ENCODE measurements at places on chromosomes 12 and 14. TPM values are rescaled to one million over a fixed set of nuclear protein-coding genes. Genes with fewer than 3 reads are reported as not detected.

The SYNDIG1L gene
- 0.06 TPM for total RNA-seq

The AKAP5 gene
- total RNA-seq = 4.6 TPM

The TC2N gene
- total RNA-seq = 22.1 TPM

The ZNF891 gene
- 4.4 TPM for total RNA-seq

The ACSS3 gene
- total RNA-seq = 38.7 TPM

The GPR68 gene
- 0.64 TPM for total RNA-seq

The CD163L1 gene
- total RNA-seq = 5.8 TPM

The HNF1A gene
- 9.9 TPM for total RNA-seq

The CELA1 gene
- total RNA-seq = not detected

The OTX2 gene
- 0.23 TPM for total RNA-seq

The NXPH4 gene
- 8.5 TPM for total RNA-seq

The GPRC5D gene
- total RNA-seq = not detected

The OSBPL8 gene
- total RNA-seq = 108 TPM

The BCL7A gene
- total RNA-seq = 32.7 TPM

The DIP2B gene
- total RNA-seq = 42.4 TPM

The GZMH gene
- total RNA-seq = not detected

The CD163 gene
- 18.8 TPM for total RNA-seq

The BATF gene
- 1.8 TPM for total RNA-seq

The MDGA2 gene
- total RNA-seq = 2.5 TPM

The LRRK2 gene
- total RNA-seq = 42.7 TPM

The MFAP5 gene
- total RNA-seq = 42.2 TPM

The SLC38A4 gene
- total RNA-seq = 8.8 TPM

The RNASE1 gene
- 198 TPM for total RNA-seq

The TSPAN8 gene
- total RNA-seq = 23.5 TPM

The RHEBL1 gene
- total RNA-seq = 1.3 TPM

The KCNC2 gene
- total RNA-seq = 2.2 TPM

The COCH gene
- 2.3 TPM for total RNA-seq

The DAD1 gene
- total RNA-seq = 232 TPM

The KRT82 gene
- not detected for total RNA-seq

The LALBA gene
- total RNA-seq = not detected

The NEUROD4 gene
- total RNA-seq = not detected

The SLC2A3 gene
- 150 TPM for total RNA-seq
